ENCODE measurements at places on chromosomes 7 and 10.

DNA sequence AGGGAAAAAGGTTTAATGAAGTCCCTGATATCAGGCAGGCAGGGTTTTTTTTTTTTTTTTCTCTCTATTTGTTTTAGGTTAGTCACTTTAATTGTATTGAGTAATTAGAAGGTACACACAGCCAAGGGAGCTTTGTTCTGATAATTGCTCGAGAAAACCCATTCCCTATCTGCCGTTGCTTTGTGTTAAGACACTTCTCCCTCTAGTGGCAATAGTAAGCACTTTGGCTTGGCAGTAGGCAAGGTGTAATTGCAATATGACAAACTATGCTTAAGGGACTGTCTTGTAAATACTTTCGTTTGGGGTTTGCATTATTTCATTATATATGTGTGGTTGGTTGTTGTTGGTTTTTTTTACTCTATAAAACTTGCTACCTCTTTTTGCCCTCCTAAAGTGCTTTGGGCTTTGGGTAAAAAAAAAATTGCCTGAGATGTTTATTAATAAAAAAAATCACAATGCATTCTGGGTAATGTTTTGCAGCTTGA, 113.4 kb downstream of the BTRC start:
- peak; percentile 77 for DNase-seq

GRCh38 chr7:129827467-129827990, 125.2 kb downstream of the UBE2H start:
- DNase-seq: no peak

- DNase-seq: peak; percentile 40
Measured at GRCh38 chr10:87818505-87819288, 671 bp upstream of the ATAD1 start.

DNA sequence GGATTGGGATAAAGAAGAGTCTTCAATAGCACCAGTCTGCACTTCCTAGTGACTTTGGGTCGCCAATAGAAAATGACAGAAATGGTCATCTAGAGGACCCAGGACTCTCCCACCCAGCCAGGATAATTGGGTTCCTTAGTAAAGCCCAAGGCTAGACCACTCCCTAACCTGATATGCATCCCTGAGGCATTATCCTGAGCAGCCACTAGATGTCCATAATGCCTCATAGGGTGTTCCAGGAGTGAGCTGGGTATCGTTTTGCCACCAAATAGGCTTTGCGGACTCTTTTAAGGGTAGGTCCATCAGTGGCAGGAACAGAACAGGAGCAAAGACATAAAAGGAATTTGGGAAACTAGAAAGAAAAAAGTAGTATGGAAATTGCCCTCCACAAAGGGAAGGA, 4.5 kb upstream of the LRRC4 start:
- DNase-seq: no peak

DNA sequence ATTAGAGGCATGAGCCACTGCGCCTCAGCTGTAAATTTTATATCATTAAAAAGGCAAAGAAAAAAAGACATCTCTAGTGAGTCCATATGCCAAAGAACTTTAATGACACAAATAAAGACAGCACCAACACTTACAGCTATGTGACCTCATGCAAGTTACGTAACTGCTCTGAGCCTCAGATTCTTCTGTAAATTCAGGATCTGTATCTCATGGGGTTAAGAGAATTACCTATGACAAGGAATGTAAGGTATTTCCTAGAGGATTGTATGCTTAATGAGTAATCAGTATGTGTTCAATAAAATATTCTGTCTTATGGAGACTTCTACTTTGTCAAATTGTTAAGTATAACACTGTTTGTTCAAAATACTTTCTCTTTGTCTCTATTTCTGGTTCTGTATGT, 274.0 kb upstream of the GLI3 start:
- peak; percentile 23 for DNase-seq

GRCh38 chr7:50393076-50393475, 57.1 kb downstream of the FIGNL1 start:
- DNase-seq: no peak

DNA sequence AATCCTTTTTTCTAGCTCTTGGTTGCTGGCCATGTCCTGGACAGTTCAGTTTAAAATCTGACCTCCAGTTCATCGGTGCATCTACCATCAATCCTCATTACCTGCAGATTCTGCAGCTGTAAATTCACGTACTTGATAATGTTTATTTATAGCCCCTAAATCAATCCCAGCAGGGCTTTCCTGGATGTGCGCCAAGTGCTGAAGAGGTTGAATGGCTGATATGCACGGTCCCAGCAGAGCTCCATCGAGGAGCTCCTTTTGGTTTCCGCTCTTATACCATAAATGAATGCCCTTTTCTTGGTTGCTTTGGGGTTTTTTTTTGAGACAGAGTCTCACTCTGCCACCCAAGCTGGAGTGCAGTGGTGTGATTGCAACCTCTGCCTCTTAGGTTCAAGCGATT, 91.2 kb upstream of the CCZ1B start:
- DNase-seq: no peak

DNA sequence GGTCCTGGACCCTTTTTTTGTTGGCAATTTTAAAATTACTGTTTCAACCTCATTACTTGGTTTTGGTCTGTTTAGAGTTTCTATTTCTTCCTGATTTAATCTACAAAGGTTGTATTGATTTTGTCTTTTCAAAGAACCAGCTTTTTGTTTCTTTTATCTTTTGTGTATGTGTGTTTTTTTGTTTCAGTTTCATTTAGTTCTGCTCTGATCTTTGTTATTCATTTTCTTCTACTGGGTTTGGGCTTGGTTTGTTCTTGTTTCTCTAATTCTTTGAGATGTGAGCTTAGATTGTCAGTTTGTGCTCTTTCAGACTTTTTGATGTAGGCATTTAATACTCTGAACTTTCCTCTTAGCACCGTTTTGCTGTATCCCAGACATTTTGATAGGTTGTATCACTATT, 8.5 kb upstream of the MRPS33 start:
- no peak for DNase-seq

DNA sequence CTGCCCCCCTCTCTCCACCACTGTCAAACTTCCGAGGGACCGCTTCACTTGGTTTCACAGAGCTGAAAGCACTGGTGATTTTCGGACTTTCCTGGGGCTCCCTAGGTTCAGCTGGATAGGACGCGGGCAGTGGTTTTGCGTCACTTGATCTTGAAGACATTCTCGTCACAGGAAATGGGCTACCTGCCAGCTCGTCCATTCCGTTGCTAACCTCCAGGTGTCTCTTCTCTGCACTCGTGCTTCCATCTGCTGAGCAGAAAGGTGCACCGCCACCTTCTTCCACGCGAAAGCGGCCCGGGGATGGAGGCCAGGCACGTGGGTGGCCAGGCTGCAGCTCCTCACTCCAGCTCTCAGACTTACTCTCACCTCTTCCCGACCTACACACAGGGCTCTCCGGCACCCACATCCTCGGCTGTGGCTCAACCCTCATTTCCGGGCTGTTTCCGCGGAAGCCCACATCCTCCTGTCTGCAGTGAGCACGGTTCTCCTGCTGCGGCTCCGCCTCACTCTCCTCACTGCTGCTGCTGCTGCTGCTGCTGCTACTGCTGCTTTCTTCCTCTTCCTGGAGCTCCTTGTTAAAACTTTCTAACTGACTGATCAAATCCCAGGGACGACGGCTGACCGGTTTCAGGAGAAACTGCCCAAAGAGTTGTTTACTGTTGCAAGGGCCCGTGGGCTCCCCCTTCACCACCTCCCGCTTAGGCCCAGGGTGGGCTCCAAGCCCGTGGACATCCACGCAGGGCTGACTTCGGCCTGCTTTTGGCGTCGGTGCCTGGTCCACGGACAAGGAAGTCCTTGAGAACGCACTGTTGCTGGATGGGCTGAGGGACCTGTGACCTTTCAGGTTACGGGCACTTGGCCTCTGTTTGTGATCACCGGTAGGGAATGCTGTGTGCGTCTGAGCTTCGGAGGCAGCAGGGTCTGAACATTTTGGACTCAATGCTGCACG, 32.1 kb downstream of the JCAD start:
- no peak for DNase-seq

- DNase-seq: no peak
Measured at GRCh38 chr10:47059606-47060311, 148.5 kb downstream of the PTPN20 start.

- no peak for DNase-seq
Measured at GRCh38 chr7:75963381-75963995, 30.9 kb downstream of the TMEM120A start.

- DNase-seq: no peak
Measured at GRCh38 chr10:97142834-97143233, 42.9 kb downstream of the SLIT1 start.

- DNase-seq: no peak
Measured at GRCh38 chr10:3931901-3932300, 146.9 kb upstream of the KLF6 start.

DNA sequence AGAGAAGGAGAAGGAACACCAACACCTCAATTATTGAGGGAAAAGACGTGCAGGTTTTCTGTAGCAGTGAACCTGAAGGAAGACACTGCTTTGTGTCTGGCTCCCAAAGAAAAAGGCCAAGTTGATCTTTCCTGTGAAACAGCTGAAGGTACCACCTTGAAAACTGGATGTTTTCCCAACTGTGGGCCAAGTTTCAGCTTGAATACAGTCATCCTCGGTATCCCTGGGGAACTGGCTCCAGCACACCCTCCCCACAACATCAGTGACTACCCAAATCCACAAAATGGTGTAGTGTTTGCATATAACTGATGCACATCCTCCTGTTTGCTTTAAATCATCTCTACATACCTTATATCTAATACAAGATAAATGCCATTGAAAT, 297.0 kb upstream of the PITRM1 start:
- no peak for DNase-seq

GRCh38 chr10:104640339-104641186, 527 bp upstream of the SORCS3 start:
- DNase-seq: no peak

DNA sequence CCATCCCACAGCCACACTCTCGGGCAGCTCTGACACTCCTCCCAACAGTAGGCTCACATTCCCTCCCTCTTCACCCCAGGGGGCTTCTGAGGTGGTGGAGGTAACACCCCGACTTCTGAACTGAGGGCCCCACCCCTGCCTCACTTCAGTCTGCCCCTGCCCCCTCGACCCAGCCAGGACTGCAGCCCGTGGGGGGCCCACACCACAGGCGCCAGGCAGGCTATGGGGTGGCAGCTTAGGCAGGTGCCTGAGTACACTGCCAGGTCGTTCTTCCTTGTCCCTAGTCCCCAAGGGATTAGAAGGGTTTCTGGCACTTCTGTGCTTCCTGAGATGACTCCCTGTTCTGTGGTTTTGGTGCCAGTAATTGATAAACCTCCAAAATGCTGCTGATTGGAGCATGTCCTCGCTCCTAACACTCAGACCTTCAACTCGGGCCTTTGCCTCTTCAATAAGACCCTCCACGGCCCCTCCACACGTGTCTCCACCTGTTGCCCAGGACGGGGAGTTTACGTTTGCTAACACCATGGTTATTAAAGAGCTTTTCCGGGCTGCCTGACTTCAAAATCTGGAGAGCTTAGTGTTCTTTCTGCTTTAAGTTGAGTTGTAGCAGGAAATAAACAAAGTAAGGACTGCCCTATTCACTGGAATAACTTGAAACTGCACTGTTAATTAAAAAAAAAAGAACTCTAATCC, 23.8 kb upstream of the LARP4B start:
- no peak for DNase-seq

DNA sequence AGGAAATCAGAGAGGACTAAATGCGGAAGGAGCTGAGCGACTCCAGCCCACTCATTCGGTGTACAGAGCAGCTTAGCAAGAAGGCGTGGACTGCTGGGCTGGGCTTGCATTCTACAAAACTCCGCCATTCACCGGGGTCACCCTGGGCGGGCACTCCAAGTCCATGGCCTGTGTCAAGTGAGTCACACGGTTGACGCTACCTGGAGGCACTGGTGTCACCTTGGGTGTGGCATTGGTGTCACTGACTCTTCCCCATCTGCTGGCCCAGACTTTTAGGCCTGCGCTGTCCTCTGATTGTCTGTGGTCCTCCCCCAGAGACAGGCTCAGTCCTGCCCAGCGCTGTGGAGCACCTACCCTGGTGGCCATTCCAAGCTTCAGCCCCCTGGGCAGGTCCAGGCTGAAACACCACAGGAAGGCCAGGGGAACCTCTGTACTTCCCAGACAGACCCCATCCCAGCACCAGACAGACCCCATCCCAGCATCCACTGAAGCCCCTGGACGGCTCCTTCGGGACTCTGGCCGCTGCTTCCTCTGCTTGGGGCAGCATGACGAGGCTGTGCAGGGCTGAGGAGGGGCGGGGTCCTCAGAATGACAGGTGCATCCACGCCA, 30.6 kb upstream of the CNPY1 start:
- DNase-seq: no peak

DNA sequence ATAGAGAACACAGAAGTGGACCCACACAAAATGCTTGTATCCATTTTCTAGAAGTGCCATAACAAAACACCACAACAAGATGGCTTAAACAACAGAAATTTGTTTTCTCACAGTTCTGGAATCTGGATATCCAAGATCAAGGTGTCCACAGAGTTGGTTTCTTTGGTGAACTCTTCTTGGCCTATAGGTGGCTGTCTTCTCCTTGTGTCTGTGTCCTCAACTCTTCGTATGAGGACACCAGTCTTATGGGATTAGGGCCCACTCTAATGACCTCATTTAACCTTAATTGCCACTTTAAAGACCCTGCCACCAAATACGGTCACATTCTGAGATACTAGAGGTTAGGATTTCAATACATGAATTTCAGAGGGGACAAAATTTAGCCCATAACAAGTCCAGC, 30.8 kb upstream of the C10orf71 start:
- DNase-seq: no peak

GRCh38 chr10:14826076-14826829, 11.6 kb downstream of the CDNF start:
- DNase-seq: no peak

DNA sequence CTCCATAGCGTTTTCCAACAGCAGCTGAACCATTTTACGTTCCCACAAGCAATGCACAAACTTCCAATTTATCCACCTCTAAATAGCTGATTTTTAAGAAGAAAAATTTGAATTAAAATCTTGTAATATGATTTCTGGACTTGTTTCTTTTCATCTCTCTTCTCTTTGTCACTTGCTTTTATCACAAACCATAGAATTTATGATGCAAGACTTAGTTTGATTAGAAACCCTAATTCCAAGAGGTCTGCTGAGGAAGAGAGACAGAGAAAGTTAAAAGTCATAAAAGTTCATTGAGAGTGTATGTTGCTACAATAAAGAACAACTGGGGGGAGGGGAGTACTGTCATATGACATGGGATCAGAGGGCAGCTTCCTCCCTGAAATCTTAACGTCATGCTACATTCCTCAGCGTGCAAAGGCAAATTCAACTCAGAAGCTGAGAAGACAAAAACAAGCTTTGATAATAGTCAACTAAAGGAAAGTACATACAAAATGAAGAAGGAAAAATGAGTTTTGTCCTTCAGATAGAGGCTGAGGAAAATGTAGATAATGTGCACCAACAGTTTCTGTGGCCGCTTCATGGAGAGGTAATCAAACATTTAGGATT, 18.4 kb upstream of the CUBN start:
- peak; percentile 82 for DNase-seq

GRCh38 chr10:112218960-112219359, 35.4 kb upstream of the GPAM start:
- no peak for DNase-seq
